ENCODE measurements at places on chromosomes 1 and 21.

- DNase-seq, result no peak
These were observed 58.5 kb downstream of the WDR4 start for GRCh38 chr21:42820616-42821465.

DNA sequence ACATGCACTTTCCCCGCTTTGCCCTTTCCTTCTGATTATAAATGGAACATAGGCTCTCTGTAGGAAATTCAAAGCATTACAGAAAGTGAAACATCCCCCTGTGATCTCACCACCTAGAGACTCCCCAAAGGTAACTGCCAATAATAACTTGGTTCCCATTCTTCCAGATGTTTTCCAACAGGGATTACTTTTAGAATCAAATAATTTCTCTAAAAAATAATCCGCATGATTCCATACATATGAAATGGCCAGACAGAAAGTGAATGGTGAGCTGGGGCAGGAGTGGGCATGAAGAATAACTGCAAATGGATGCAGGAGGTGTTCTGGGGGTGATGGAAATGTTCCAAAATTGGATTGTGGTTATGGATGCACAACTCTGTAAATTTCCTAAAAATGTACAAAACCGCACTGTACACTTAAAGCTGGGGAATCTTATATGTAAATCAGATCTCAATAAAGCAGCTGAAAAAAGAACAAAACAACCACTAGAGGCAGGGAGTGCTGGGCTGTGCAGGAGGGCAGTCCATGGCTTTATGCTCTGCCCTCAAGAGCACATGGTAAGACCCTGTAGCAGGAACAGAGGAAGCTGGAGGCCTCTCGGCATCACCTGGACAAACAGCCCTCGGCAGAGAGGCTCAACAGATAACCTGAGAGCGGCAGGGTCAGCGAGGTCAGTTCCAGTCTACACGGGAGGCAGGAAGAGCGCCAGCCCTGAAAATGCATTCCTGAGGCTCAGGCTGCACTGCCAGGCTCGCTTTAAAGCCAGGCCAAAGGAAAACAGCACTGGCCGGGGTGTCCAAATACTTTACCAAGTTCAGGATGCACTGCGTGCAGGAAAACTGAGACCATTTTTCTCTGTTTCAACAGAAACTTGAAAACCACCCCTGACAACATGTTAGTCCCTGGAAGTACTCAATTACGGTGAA, 39.7 kb downstream of the CAPZB start:
- DNase-seq, result no peak

DNA sequence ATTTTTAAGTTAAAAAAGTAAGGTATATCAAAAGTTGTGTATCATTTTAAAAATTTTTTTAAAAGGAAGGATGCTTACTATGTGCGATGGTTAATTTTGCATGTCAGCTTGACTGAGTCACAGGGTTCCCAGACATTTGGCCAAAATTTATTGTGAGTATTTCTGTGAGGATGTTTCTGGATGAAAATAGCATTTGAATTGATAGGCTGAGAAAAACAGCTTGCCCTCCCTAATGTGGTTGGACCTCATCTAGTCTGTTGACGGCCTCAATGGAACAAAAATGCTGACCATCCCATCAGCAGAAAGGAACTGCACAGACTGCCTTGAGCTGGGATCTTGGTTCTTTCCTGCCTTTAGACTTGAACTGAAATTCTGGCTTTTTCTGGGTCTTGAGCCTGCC, 724.5 kb downstream of the NCAM2 start:
- DNase-seq, result no peak

GRCh38 chr1:182786223-182786994, 3.2 kb upstream of the NPL start:
- DNase-seq, result no peak

DNA sequence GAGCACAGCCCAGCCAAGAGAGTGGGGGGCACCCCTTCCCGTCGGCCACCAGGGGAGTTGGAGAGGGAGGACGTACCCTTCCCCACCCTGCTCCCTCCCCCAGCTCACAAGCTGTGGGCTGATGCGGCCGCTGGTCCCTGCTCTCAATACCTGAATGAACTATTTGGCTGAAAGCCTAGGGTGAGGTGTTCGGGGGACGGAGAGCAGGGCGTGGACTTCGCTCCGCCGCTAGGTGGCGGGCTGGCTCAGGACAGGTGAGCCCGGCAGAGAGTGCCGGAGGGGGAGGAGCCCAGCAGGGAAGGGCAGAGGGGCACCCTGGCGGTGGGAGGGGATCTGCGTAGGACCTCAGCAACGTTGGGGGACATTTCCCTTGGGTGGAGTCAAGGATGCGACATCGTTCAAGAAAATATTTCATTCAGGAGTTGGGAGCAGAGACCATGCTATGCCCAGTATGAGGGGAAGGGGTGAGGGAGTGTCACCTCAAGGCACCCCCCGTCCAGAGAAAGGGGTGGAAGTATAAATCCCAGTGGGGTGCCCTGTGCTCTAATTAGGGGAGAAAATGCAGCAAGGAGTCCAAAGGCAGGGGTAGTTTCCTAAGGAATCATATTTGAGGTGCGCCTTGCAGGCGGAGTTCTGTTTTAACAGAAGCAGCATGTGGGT, 12.0 kb upstream of the RHBG start:
- DNase-seq, result peak; percentile 91

GRCh38 chr1:225343618-225344017, 84.2 kb downstream of the LBR start:
- DNase-seq, result no peak

GRCh38 chr1:82141390-82141789, 340.7 kb downstream of the ADGRL2 start:
- no peak for DNase-seq

DNA sequence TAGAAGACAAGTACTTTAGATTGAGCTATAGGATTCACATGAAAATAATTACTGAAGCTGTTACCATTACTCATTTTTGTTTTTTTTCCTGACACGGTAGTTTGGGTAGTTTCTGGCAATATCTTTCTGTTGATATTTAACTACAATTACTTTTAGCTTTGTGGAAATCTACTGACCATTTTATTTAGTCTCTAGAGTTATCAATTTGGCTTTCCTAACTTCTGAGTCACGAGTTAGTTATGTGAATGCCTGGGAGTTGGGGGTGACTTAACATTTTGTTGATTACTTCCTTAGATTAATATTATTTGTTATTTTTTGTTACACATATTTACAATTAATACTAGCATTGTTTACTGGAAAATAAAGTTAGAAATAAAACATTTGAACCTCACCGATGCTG, 160.6 kb downstream of the HMCN1 start:
- no peak for DNase-seq

- DNase-seq, result no peak
These were observed 203.6 kb upstream of the CHODL start for GRCh38 chr21:18041012-18041411.

DNA sequence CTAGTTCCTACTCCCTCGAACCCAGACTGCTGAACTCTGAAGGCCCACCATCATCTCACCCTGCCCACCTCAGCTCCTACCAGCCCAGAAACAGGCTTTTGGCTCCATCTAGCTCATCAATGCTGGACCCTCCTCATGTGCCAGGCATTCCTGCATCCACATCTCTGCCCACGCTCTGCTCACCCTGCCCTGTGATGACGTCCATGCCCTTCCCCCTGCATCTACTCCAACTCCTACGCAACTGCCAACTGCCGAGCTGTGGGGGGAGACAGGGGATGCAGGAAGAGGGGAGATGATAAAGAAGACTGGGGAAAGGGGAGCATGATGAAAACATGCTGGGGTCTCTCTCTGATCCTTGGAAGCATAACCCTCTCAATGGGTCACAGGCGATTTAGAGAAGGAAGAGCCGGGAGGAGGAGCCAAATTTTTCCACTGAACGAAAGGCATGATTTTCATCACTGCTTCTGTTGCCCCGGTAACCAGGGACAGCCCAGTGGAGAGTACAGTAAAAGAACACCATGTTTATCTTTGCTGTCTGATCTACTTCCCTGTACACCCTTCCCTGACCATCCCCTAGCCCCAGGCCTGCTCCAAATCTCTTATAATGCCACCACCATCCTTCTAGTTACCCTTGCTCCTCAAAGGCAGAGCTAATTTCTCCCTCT, 44.3 kb downstream of the CD34 start:
- no peak for DNase-seq

- DNase-seq, result peak; percentile 6
These were observed 1.2 kb downstream of the HP1BP3 start for GRCh38 chr1:20785907-20786252.

- no peak for DNase-seq
These were observed 1019.2 kb downstream of the TTLL7 start for GRCh38 chr1:82979593-82980236.

DNA sequence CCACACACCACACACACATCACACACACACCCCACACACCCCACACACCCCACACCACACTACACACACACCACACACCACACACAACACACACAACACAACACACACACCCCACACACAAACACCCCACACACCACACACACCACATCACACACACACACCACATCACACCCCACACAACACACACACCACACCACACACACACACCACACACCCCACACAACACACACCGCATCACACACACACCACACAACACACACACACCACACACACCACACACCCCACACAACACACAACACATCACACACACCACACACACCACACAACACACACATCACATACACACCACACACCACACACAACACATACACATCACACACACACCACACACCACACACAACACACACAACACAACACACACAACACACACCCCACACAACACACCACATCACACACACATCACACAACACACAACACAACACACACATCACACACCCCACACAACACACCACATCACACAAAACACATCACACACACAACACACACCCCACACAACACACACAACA, 2.4 kb downstream of the LYPD8 start:
- DNase-seq, result no peak

- DNase-seq, result no peak
These were observed 100.1 kb downstream of the DUSP10 start for GRCh38 chr1:221641811-221642210.

- peak; percentile 76 for DNase-seq
These were observed at the start of gene TLR5 for GRCh38 chr1:223142795-223143536. TLR5 (minus strand) TSS chr1:223143248; CDS start chr1:223113031, 30,217 bp downstream.

DNA sequence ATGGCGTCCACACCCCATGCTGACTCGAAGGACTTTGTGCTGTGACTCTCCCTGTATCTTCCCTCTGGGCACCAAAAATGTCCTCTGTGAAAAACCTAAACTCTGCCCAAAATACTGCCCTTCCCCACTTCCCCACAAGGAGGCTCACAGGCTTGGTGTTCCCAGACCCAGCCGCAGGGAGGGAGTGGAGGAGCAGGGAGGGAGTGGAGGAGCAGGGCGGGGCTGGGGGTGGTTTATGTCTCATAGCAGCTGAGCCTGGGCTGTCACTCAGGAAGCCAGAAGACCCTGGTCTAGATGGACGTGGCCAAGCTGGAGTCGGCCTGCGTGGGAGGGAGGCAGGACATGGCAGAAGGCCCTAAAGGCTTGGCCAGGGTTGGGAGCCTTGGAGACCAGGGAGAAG, 461.7 kb downstream of the PTPRU start:
- no peak for DNase-seq

GRCh38 chr1:182764029-182764727, 25.4 kb upstream of the NPL start:
- DNase-seq, result no peak

DNA sequence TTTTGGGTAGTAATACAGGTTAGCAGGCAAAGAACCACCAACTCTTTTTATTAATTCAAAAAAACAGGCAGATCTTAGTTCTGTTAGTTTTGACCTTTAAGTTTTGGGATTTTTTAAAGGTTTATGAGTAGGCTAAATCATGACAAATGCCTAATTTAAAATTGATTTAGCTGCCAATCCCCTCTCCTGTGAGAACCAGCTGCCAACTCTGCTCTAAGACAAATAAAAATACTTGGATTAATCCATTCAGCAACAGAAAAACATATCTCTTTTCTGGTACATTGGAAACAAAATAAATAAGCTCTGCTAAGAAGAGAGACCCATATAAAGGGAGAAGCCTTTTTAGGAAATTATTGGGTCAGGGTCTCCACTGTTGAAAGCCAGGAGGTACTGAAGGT, 160.8 kb downstream of the NTMT2 start:
- no peak for DNase-seq

DNA sequence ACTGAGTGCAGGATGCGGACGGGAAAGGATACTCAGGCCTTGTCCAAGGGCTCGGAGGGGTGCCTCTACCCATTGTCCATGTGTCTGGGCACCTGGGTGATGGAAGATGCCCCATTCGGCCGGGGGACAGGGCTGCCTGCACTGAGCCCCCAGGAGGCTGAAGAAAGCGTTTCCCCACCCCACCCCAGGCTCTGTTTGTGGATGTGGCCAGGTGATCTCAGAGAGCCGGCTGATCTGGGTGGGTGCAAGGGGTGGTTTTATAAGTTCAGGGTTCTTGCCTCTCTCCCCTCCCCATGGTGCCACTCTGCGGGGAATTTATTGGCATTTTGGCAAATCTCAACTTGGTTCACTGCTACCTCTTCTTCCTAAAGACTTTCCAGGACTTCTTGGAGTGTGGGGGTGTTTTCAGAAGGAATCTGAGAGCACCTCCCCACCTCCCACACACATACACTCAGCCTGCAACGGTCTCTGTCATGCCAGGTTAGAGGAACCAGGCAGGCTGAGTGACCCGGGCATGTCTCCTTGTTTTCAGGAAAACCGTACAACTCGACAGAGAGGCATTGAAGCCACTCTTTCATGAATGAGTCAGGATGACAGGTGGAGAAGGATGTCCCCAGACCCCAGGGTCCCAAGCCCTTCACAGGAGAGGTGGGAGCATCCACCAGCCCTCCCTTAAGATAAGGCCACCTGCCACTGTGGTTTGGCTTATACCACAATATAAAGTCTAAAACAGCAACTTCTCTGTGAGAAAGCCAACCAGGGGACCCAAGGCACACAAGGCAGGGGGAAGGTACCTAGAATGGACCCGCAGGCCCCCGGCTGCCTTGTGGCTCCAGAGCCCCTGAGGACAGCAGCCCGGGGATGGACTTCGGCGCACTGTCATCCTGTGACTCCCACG, 174.9 kb downstream of the ETS2 start:
- DNase-seq, result no peak

- DNase-seq, result no peak
These were observed 10.0 kb downstream of the ARID1A start for GRCh38 chr1:26705788-26706311.

GRCh38 chr1:192589813-192590212, 14.2 kb downstream of the RGS1 start:
- DNase-seq, result no peak

GRCh38 chr1:84995484-84996334, 1.2 kb downstream of the MCOLN2 start:
- peak; percentile 21 for DNase-seq

DNA sequence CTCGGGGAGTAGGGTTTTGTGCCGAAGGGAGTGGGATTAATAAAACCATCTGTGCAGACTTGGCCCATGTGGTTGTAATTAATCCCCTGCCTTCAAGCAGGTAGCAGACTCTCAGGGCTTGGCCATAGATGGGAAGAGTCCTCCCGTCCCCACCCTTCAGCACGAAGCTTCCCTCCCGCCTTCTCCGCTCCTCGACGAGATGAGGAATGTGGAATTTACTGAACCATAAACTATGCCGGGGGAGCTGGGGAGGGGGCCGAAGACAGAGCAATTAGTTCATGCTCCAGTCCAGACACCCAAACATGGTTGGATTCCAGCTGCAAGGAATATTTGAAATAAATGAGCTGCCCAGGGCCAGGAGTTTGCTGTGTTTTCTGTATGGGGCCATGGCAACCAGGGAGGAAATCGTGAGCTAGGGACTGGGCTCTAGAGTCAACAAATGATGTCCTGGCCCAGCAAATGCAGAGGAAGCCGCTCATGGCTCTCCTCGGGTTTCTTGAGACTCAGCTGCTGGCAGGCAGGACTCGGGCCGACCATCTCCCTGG, 78.8 kb downstream of the SPSB1 start:
- no peak for DNase-seq

GRCh38 chr1:171929121-171929520, 87.8 kb downstream of the DNM3 start:
- DNase-seq, result no peak
